ENCODE measurements at places on chromosomes 12 and 14.

- DNase-seq = no peak
Observed at GRCh38 chr14:44736326-44736725, 225.4 kb downstream of the KLHL28 start.

DNA sequence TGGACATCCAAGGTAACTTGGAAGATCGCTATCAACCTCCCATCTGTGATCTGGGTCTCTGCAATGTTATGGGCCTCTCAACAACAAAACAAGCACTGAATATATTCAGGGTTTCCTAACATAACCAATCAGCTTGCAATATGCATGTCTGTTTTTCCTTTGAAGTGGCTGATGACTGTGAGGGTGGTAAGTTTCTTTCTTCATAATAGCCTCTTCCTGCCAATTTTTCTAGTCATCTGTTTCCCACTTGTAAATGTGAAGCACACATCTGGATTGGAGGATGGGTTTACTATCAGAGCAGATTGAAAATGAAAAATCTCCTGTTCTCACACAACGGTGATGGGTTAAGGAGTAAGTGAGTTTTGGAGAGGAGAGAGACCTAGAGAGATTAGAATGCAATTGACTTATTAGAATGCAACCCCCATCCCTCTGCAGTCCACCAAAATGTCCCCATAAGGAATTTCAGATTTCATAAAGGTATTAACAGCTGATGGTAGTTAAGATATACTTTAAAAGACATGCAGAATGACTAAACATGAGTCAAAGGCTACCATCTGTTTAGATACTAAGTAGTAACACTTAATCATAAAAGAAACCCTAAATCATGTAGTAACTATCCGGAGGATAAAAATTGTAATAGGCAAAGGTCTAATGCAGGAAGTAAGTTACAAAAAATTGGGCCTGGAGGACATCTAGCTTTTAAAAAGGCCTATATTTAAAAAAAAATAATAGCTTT, 58.4 kb upstream of the SAV1 start:
- DNase-seq = no peak

GRCh38 chr14:22070119-22070982, 396.7 kb upstream of the OR4E1 start:
- DNase-seq = peak; percentile 20

DNA sequence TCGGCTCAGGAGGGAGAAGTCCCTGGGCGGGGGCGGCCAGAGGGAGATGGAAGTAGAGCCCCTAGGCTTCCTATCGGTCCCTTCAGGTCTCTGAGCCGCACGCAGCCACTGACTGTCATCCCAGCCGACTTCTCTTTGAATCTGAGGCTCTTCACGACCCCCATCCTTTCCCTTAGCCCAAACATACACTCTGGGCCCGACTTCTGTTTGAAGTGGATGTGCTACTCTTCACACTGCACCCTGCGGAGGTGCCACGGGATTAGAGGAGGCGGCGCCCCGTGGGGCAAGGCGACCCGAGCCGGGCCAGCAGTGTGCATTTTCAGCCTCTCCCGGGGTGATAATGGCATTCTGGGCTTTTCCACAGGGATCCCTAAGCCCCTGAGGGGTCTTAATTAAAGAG, 6.0 kb upstream of the DACT1 start:
- no peak for DNase-seq

DNA sequence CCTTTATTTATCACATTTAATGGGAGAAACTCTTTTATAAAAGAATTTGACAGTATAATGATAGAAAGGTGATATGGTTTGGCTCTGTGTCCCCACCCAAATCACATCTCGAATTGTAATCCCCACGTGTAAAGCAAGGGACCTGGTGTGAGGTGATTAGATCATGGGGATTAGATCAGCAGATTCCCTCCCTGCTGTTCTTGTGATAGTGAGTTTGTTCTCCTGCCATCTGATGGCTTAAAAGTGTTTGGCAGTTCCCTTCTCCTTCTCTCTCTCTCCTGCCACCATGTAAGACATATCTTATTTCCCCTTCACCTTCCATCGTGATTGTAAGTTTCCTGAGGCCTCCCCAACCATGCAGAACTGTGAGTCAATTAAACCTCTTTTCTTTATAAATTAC, 1110.3 kb downstream of the FLRT2 start:
- DNase-seq = no peak

- no peak for DNase-seq
Observed at GRCh38 chr14:101207897-101208296, 304.4 kb upstream of the RTL1 start.

DNA sequence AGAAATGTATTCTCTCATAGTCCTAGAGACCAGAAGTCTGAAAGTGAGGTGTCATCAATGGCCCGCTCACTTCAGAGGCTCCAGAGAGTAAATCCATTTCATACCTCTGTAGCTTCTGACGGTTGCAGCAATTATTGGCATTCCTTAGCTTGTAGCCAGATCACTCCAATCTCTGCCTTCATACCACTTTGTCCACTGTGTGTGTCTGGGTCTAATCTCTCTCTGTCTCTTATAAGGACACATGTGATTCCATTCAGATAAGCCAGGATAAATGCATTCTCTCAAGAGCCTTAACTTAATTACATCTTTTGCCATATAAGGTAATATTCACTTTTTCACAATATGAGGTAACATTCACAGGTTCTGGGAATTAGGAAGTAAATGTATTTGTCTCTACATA, 365.7 kb downstream of the GXYLT1 start:
- DNase-seq = no peak

GRCh38 chr14:68921666-68922065, 57.4 kb downstream of the ACTN1 start:
- DNase-seq = no peak

All from stimulated activated CD8-positive, alpha-beta memory T cell treated with anti-CD3 and anti-CD28 coated beads, Interleukin-12 subunit alpha, Interleukin-12 subunit beta, amount 100 ng/mL, for 1 hour (primary cell).